Hematopoietic multipotent progenitor cell treated with erythropoietin and hydrocortisone succinate and interleukin-3 and kit ligand, for 4 days (in vitro differentiated cells): ENCODE measurements at places on chromosomes 3 and 15.

GRCh38 chr3:134339331-134339730 is 34.9 kb downstream of the AMOTL2 start:
- no peak for DNase-seq

DNA sequence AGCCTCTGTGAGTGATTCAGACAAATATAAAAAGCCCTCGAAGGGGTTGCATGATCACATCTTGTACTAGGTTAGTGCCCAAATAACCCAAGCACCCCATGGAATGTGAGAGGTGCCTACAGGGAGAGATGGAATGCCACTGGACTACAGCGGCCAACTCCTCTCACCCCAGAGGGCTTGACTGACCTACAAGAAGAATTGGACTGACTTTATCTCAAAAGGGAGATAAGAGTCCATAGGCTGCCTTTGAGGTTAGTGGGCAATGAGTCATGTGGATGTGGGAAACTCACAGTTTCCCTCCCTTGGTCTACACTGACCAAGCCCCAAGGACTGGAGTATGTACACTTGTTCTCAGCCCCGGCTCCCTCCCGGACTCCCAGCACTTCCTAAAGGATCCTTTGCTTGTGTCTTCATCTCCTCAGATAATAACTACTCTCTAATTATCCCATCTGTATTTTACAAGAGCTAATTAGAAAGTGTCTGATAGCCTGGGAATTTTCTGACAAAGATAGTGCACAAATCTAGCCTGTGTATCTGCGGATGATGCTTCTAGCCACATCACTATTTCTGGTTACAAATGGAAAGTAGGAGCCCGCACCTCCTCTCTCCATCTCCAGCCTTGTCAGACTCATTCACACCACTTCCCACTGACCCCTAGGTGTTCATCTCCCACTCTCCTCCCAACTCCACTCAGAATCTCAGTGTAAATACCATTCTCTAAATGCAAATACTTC is 547.8 kb upstream of the TBL1XR1 start:
- DNase-seq = peak; percentile 64

- DNase-seq = no peak
Measured at GRCh38 chr3:103059432-103059831, 624.6 kb downstream of the ZPLD1 start.

DNA sequence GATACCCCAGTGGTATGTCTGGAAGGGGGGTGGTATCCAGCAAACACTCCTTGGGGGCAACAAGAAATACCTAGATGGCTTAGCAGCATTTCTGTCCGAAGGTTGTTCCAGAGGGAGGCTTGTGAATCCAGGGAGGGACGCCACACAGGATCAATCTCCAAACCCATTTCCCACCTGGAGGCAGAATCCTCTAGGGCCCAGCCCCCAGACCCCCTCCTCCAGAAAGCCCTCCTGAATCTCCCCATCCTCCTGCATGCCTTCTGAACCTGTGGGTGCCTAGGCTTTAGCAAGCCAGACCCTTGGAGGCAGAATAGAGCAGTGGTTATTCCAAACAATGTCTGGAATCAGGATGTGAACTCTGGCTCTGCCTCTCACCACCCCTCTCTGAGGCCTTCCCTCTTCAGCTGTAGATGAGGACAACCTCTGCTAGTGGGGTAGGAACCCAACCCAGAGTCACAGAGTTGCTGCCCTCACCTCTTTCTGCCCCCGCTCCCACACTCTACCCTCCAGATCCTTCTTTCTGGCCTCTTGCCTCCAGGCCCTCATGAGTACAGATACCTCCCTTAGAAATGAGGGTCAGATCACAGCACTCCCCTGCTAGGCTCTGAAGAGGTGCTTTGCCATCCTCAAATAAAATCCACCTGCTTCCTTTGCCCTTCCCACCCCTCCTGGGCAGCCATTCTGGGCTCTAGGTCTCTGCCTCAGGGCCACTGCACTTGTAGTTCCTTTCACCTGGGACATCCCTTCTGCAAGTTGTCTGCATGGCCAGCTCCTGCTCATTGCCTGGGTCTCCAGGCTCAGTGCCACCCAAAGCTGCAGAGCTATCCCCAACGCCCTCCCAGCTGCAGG is 8.1 kb downstream of the CISH start:
- no peak for DNase-seq

DNA sequence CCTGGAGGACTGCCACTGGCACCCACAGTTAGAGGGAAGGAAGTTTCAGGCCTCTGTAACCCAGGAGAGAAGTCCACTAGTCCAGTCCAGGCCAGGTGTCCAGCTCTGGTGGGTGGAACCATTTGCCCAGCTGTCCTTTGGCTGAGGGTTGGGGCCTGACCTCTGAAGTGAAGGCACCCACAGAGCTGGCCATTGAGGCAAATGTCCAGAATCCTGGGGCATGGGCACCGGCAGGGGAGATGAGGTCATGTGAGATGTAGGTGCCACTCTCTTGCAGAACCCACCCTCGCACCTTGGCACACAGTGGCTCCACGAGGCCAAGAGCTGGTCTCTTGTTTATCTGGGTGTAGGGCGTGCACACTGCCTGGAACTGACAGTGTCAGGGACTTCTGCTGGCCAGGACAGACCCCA is 162.8 kb downstream of the SMAD6 start:
- DNase-seq = no peak

DNA sequence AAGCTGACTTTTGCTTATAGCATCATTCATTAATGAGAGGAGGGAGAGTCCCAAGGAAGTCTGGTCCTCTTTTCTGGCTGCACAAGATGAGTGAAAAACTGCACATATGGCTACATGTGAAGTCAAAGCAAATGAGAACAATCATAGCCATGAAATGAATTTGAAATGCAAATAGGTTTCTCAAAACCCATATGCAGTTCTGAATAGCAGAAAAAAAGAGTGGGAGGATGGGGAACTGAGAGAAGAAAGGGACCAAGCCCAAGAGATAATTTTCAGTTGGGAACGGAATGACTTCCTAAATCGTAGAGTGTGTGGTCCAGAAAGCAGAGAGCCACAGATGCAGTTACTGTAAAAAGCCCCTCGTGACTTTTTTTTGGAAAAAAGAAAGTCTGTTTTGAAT is 66.3 kb downstream of the GTPBP8 start:
- DNase-seq = no peak

GRCh38 chr3:177357352-177358090 is 160.2 kb upstream of the TBL1XR1 start:
- peak; percentile 85 for DNase-seq

- DNase-seq = no peak
Measured at GRCh38 chr3:176068750-176069149, 1128.5 kb downstream of the TBL1XR1 start.

GRCh38 chr3:119652306-119653033 is 7.9 kb downstream of the POPDC2 start:
- DNase-seq = no peak

DNA sequence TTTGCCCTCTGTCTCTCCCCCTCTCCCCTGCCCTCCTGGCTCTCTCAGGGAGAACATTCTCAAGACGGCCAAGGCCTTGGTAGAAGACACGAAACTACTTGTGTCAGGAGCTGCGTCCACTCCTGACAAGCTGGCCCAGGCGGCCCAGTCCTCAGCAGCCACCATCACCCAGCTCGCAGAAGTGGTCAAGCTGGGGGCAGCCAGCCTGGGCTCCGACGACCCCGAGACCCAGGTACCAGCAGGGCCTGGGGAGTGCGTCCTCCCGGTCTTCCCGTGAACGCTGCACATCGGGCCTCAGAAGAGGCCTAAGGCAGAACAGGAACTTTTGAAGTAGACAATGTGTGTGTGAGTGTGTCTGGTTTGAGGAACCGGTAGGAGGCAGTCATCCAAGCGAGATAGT is 245.4 kb upstream of the TPM1 start:
- no peak for DNase-seq

DNA sequence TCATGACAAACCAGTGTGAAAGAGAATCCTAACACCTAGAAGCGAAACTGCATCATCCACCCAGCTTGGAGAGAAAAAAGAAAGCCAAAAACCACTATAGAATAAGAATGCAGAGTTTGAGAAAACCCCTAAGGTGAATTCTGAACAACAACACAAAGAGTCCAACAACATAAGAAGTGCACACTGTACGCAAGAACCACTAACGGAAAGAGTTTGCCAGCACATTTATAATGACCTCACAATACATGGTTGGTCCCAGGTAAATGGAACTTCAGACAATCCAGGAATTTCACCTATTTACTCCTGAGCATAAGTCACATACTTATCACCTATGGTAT is 128.3 kb upstream of the BHLHE40 start:
- DNase-seq = no peak

DNA sequence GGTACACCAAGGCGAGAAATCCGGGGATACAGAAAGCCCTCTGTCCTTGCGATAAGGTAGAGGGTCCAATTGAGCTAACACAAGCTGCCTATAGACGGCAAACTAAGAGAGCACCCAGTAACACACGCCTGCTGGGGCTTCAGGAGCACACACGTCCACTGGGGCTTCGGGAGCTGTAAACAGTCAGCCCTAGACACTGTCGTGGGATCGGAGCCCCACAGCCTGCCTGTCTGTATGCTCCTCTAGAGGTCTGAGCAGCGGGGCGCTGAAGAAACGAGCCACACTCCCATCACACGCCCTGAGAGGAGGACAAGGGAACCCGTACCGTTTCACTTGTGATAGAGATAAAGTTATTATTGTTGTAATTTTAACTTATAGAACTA is 486 bp downstream of the SAMMSON start:
- no peak for DNase-seq

GRCh38 chr3:118001380-118001779 is 1033.3 kb downstream of the IGSF11 start:
- DNase-seq = no peak

DNA sequence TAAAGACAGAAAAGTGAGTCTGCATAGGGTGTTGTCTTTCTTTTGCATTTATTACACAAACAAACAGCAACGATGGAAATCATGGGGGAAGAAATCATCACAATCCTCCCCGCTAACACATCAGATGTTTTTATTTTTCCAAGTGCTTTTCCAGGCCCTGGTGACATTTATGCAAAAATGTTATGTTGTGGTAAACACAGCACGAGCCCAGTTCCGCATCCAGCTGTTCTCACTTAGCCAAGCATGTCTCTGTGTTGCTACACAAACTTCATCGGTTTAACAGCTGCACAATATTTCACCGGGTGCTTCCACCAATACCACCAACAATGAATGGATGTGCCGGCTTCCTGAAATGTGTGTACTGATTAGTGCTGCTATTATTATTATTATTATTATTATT is 53.7 kb upstream of the ABHD17C start:
- no peak for DNase-seq

- DNase-seq = no peak
Measured at GRCh38 chr3:123658118-123658851, 73.4 kb upstream of the HACD2 start.

DNA sequence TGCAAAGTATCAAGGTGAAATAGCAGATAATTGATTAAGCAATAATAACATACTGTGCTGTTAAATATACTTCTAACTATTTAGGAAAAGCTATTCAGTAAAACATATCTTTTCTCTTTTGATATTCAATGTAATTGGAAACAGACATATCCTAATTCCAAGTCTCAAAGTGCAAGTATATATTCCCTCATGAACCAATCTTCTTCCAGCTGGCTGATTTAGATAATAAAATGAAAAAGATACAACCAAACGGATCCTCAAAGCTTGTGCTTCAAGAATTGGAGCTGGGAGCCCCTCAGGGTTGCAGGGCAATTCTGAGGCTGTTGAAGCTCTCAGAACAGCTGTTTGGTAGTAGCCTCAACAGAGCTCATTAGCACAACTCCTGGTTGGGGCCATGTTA is 236.6 kb downstream of the ZIC1 start:
- DNase-seq = no peak

DNA sequence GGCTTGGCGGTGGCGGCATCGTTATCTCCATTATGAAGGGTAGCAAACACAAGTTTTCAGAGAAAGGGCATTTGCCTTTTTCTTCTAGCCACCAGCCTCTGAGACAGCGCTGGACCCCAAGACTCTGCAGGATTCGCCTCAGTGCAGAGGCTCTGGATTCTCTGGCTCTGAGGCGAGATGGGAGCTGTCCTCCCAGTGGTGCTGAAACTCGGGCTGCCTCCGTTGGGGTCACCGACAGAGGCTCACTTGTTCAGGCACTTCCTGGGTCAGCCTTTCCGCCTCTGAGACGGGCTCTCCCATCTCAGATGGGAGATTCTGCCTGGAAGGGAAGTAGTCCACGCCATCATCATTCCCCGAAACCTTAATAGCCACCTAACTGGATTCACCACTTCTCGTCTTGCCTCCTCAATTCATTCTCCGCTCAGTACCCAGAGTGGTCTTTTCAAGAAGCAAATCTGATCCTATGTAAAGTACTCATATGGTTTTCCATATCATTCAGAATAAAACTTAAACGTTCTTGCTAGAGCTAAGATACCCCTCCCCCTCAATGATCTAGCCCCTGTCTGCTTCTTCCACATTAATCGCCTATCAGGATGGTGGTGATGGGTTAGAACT is 76.9 kb downstream of the RHCG start:
- peak; percentile 80 for DNase-seq

DNA sequence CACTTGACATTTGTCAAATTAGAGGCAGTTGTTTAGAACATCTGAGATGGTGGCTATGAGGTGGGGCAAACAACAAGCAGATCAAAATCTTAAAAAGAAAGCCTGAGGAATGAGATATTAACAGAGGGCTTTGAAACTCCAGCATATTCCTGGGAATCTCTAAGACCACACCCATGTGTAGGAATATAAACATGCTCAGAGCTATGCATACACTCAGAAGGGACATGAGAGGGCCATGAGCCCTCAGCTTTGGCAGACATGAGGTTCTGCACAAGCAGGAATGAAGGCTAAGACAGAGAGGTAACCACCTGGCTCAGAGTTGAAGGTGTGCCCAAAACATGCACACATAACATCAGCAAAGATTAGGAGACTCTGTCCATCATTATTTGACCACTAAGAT is 37.9 kb downstream of the ATP10A start:
- no peak for DNase-seq

DNA sequence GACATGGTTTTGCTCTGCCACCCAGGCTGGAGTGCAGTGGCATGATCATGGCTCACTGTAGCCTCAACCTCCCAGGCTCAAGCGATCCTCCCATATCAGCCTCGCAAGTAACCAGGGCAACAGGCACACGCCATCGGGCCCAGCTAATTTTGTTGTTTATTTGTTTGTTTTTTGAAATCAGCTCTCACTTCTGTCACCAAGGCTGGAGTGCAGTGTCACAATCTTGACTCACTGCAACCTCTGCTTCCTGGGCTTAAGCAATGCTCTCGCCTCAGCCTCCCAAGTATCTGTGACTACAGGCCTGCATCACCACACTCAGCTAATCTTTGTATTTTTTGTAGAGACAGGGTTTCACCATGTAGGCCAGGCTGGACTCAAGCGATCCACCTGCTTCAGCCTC is 26.3 kb upstream of the PLCH1 start:
- DNase-seq = no peak

- no peak for DNase-seq
Measured at GRCh38 chr3:113560271-113560670, 27.9 kb downstream of the SIDT1 start.

DNA sequence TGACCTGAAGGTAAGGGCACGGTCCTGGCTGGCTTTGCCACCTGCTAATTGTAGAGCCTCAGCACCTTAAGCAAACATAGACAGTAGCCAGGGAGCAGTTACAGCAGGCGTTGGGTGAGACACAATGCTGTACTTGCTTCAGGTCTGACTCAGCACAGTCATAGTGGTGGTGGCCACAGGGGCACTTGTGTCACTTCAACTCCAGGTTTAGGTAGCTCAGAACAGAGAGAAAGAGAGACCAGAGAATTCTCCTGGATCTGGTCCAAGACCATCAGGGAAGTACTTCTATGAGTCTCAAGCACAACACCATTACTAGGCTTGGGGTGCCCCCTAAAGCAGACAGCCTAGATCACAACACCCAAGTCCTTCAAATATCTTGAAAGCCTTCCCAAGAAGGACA is 204.4 kb downstream of the OTOL1 start:
- peak; percentile 51 for DNase-seq
